ENCODE measurements at places on chromosomes 11 and 22. TPM values are rescaled to one million over a fixed set of nuclear protein-coding genes. Genes with fewer than 3 reads are reported as not detected.

GDPD5 gene
- total RNA-seq, result 7.8 TPM

INPP5J gene
- total RNA-seq, result not detected

VWCE gene
- total RNA-seq, result 1.0 TPM

CSNK2A3 gene
- 0.52 TPM for total RNA-seq

GPR83 gene
- total RNA-seq, result not detected

OR2D2 gene
- total RNA-seq, result not detected

MMP13 gene
- not detected for total RNA-seq

PMM1 gene
- total RNA-seq, result 10.4 TPM

RIC3 gene
- total RNA-seq, result 0.52 TPM

SLC17A6 gene
- not detected for total RNA-seq

RPS6KB2 gene
- total RNA-seq, result 23.5 TPM

RIMBP3C gene
- total RNA-seq, result not detected

NUP98 gene
- total RNA-seq, result 75.2 TPM

AIFM3 gene
- total RNA-seq, result under 0.01 TPM

OR4X2 gene
- total RNA-seq, result not detected

SLC6A5 gene
- not detected for total RNA-seq

EXT2 gene
- total RNA-seq, result 106 TPM

FAT3 gene
- 13.6 TPM for total RNA-seq

MRPL16 gene
- total RNA-seq, result 23.5 TPM

OR51B5 gene
- 0.52 TPM for total RNA-seq

PAX6 gene
- total RNA-seq, result not detected

UBE2L3 gene
- total RNA-seq, result 21.9 TPM

IRAG1 gene
- total RNA-seq, result 2.6 TPM

OR56A1 gene
- under 0.01 TPM for total RNA-seq

OR51B4 gene
- 0.52 TPM for total RNA-seq

SLC25A1 gene
- total RNA-seq, result 17.2 TPM

APOBEC3H gene
- not detected for total RNA-seq

SCGB1D4 gene
- not detected for total RNA-seq

POU2AF2 gene
- not detected for total RNA-seq

SPTBN2 gene
- 11.5 TPM for total RNA-seq

WNT11 gene
- total RNA-seq, result 18.3 TPM

OSBPL5 gene
- 19.3 TPM for total RNA-seq

SDF2L1 gene
- total RNA-seq, result 4.2 TPM

RASSF10 gene
- 0.52 TPM for total RNA-seq

DDI1 gene
- not detected for total RNA-seq

DEUP1 gene
- not detected for total RNA-seq

USH1C gene
- total RNA-seq, result not detected

KRTAP5-10 gene
- total RNA-seq, result not detected

TPBGL gene
- not detected for total RNA-seq

INS gene
- total RNA-seq, result not detected

DCHS1 gene
- 39.1 TPM for total RNA-seq

CHRNA10 gene
- total RNA-seq, result 0.52 TPM

TIMM10B gene
- 19.8 TPM for total RNA-seq

SEC14L6 gene
- total RNA-seq, result not detected

MPZL2 gene
- total RNA-seq, result 1.0 TPM

USP2 gene
- 8.9 TPM for total RNA-seq

SESN3 gene
- total RNA-seq, result 93.4 TPM

BLID gene
- total RNA-seq, result 0.52 TPM

C22orf42 gene
- not detected for total RNA-seq

OR6A2 gene
- under 0.01 TPM for total RNA-seq

HOATZ gene
- not detected for total RNA-seq

MPEG1 gene
- total RNA-seq, result 11.0 TPM

DSCAML1 gene
- 0.52 TPM for total RNA-seq

VSIG10L2 gene
- total RNA-seq, result not detected

MB gene
- total RNA-seq, result 84.5 TPM

ZBTB16 gene
- total RNA-seq, result 6.8 TPM

ANO9 gene
- total RNA-seq, result not detected

MMP11 gene
- total RNA-seq, result 6.3 TPM

C11orf86 gene
- total RNA-seq, result not detected

APOL5 gene
- total RNA-seq, result 1.6 TPM
